Lung (tissue), 17 donors: ENCODE measurements at places on chromosomes 12 and 14. TPM values are rescaled to one million over a fixed set of nuclear protein-coding genes. Genes with fewer than 3 reads are reported as not detected.
A peak's percentile ranks its signal among the peaks of the same experiment; 100 is the strongest.

Gene TBPL2
- total RNA-seq, result not detected

DNA sequence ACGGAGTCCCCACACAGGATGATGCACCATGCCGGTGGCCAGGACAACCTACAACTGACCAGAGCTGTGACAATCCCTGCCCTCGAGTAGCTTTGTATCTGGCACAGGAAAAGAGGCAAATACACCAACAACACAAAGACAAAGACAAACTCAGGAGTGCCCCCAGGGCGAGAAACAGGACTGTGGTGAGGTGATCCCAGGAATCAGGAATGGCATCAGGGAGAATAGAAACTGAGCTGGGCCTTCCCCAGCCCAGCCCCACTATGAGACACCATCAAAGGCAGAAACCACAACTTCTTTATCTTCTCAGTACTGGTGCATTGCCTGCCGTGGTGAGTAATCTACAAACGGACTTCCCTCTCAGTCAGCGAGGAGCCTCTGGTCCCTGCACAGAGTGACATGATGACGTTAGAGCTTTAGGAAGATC, 157.7 kb downstream of the TTC7B start:
- peaks cover 4% of the 10 kb centered on the region for H3K4me1 ChIP-seq
- H3K36me3 ChIP-seq, result peaks cover 5% of the 10 kb centered on the region
- no peaks in the 10 kb centered on the region for H3K27me3 ChIP-seq
- H3K27ac ChIP-seq, result no peak overlapping the region
- H3K4me3 ChIP-seq, result no peak overlapping the region

Gene DDX11
- 26.9 TPM for total RNA-seq

Gene TMCC3
- 17.8 TPM for total RNA-seq

DNA sequence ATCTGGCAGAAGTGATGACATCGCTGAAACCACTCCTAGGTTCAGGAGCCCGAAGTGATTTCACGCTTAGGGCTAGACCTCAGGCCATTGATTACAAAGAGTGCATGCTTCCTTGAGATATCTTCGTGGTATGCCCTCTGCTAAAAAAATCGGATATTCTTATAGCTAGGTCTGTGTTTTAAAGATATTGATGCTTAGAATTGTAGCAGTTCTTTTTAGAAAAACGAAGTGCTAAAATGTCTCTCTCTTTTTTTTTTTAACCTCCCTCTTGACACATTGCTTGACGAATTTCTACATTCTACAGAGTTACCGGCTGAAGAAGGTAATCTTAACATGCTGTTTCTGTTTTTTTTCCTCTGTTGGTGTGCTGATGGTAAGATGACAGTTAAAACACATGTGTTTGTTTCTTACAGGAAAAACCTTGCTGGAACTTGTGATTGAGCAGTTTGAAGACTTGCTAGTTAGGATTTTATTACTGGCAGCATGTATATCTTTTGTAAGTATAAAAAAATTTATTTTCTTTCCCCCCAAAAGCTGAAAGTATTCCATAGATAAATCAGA, 1.3 kb downstream of the ATP2A2 start:
- DNase-seq, result no peak
- peak overlapping the region; percentile 98 for H3K27ac ChIP-seq
- peaks cover 14% of the 10 kb centered on the region for H3K4me1 ChIP-seq
- H3K27me3 ChIP-seq, result no peaks in the 10 kb centered on the region

- no peaks in the 10 kb centered on the region for H3K27me3 ChIP-seq
- DNase-seq, result no peak
- no peak overlapping the region for H3K4me3 ChIP-seq
- peaks cover 11% of the 10 kb centered on the region for H3K4me1 ChIP-seq
- no peak overlapping the region for H3K27ac ChIP-seq
- peaks cover 5% of the 10 kb centered on the region for H3K36me3 ChIP-seq
Observed at GRCh38 chr12:10716704-10717315, 6.3 kb downstream of the YBX3 start.

DNA sequence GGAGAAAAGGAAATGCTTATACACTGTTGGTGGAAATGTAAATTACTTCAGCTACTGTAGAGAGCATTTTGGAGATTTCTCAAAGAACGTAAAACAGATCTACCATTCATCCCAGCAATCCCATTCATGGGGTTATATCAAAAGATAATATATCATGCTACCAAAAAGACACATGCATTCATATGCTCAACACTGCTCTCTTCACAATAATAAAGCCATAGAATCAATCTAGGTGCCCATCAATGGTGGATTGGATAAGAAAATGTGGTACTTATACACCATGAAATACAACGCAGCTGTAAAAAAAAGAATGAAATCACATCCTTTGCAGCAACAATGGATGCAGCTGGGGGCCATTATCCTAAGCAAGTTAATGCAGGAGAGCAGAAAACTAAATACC, 1487.7 kb upstream of the SEL1L start:
- H3K27ac ChIP-seq, result no peak overlapping the region
- no peaks in the 10 kb centered on the region for H3K36me3 ChIP-seq
- no peaks in the 10 kb centered on the region for H3K27me3 ChIP-seq
- H3K4me1 ChIP-seq, result no peaks in the 10 kb centered on the region
- H3K4me3 ChIP-seq, result no peak overlapping the region
- no peak for DNase-seq

GRCh38 chr14:73823339-73823885, 28.2 kb upstream of the PTGR2 start:
- no peaks in the 10 kb centered on the region for H3K27me3 ChIP-seq
- DNase-seq, result no peak
- no peak overlapping the region for H3K4me3 ChIP-seq

Gene GRIN2B
- total RNA-seq, result 2.6 TPM

GRCh38 chr14:89126461-89126860, 290.6 kb downstream of the FOXN3 start:
- H3K27me3 ChIP-seq, result no peaks in the 10 kb centered on the region
- DNase-seq, result no peak
- H3K4me1 ChIP-seq, result no peaks in the 10 kb centered on the region
- no peak overlapping the region for H3K4me3 ChIP-seq

DNA sequence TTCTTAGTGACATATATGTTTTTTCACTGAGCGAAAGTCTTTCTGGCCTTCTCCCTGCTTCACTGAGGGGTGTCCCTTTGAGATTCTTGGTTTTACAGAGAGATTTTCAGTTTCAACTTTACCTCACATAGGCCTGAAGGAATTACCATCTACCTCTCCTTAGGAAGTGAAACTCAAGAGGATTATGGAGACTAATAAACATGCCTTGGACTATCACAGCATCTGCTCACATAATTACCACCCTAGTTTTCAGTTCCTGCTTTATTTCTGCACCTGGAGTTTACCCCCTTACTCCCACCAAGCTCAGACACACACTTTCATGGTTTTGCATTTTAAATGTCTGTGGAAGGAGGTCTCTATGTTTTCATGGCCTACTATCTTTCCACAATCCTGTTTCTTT, 118.3 kb upstream of the SCAF11 start:
- no peak overlapping the region for H3K27ac ChIP-seq
- no peaks in the 10 kb centered on the region for H3K4me1 ChIP-seq
- DNase-seq, result no peak
- H3K4me3 ChIP-seq, result no peak overlapping the region
- H3K36me3 ChIP-seq, result no peaks in the 10 kb centered on the region
- H3K27me3 ChIP-seq, result no peaks in the 10 kb centered on the region
